Activated CD8-positive, alpha-beta T cell treated with anti-CD3 and anti-CD28 coated beads for 36 hours (primary cell): ENCODE measurements at places on chromosomes 7 and 10.

GRCh38 chr7:20276705-20277472 is 53.8 kb upstream of the ITGB8 start:
- H3K27ac ChIP-seq = no peak overlapping the region
- no peaks in the 10 kb centered on the region for H3K36me3 ChIP-seq
- DNase-seq = peak; percentile 9
- H3K27me3 ChIP-seq = no peaks in the 10 kb centered on the region
- H3K4me3 ChIP-seq = no peak overlapping the region

DNA sequence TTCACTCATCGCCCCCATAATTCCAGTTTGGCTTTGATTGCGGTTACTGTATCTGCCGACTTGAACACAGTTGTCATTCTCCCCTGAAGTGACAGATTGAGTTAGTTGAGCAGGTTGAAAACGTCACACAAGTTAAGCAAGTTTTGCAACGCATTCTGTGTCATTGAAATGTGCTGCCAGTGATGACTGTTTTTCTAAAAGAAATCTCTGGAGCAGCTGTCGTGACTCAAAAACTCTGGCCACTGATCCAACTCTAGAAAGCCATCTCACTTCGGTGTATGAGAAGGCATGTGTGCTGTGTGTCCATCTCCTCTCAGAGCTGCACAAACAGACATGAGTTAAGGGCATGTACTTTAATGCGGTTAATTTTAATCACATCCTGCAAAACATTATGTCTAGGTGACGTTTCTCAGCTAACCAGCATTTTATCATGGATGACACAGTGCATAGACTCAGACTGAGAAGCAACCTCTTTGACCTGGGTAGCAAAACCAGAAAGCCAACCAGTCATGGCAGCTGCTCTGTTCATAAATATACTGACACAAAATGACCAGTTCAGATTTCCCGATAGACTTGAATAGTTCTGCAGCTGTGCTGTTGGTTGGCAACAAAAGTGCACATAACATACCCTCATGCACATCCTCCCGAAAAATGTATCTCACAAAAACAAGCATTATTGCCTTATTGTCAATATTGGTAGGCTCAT is 69.3 kb downstream of the CSTF2T start:
- H3K4me3 ChIP-seq = no peak overlapping the region
- H3K27me3 ChIP-seq = peaks cover 8% of the 10 kb centered on the region
- DNase-seq = no peak
- H3K4me1 ChIP-seq = no peaks in the 10 kb centered on the region
- no peaks in the 10 kb centered on the region for H3K36me3 ChIP-seq
- no peak overlapping the region for H3K27ac ChIP-seq

GRCh38 chr7:85686401-85687181 is 499.7 kb upstream of the SEMA3D start:
- H3K4me3 ChIP-seq = no peak overlapping the region
- H3K27me3 ChIP-seq = no peaks in the 10 kb centered on the region
- no peak overlapping the region for H3K27ac ChIP-seq
- no peaks in the 10 kb centered on the region for H3K4me1 ChIP-seq
- no peak for DNase-seq

- peaks cover 10% of the 10 kb centered on the region for H3K4me1 ChIP-seq
- no peak overlapping the region for H3K4me3 ChIP-seq
- H3K27me3 ChIP-seq = no peaks in the 10 kb centered on the region
- no peak for DNase-seq
- H3K27ac ChIP-seq = no peak overlapping the region
- H3K36me3 ChIP-seq = peaks cover 2% of the 10 kb centered on the region
Measured at GRCh38 chr10:11411926-11412545, 199.4 kb downstream of the USP6NL start.

GRCh38 chr10:30171601-30172000 is 112.2 kb upstream of the JCAD start:
- peaks cover 13% of the 10 kb centered on the region for H3K27me3 ChIP-seq
- no peak overlapping the region for H3K4me3 ChIP-seq
- H3K36me3 ChIP-seq = no peaks in the 10 kb centered on the region
- H3K27ac ChIP-seq = no peak overlapping the region
- H3K4me1 ChIP-seq = no peaks in the 10 kb centered on the region
- no peak for DNase-seq

DNA sequence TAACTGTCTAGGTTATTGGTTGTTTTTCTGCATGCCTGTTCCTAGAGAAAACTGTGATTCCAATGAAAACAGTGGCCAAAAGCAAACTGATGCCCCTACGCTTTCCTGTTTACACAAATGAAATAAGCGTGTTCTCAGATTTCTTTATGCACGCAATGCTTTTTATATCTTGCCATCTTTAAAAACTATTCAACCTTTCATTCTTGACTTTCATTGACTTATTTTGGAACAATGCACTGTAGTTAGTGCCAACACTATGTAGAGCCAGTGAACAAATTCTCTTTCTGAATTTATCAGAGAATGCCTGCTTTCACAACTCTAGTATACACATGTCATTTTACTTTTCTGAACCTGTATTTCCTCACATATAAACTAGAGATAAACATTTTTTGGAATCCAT is 86.6 kb downstream of the CABCOCO1 start:
- no peaks in the 10 kb centered on the region for H3K36me3 ChIP-seq
- no peak overlapping the region for H3K27ac ChIP-seq
- no peaks in the 10 kb centered on the region for H3K27me3 ChIP-seq
- H3K4me3 ChIP-seq = no peak overlapping the region
